ENCODE measurements at places on chromosomes 1 and 21.

DNA sequence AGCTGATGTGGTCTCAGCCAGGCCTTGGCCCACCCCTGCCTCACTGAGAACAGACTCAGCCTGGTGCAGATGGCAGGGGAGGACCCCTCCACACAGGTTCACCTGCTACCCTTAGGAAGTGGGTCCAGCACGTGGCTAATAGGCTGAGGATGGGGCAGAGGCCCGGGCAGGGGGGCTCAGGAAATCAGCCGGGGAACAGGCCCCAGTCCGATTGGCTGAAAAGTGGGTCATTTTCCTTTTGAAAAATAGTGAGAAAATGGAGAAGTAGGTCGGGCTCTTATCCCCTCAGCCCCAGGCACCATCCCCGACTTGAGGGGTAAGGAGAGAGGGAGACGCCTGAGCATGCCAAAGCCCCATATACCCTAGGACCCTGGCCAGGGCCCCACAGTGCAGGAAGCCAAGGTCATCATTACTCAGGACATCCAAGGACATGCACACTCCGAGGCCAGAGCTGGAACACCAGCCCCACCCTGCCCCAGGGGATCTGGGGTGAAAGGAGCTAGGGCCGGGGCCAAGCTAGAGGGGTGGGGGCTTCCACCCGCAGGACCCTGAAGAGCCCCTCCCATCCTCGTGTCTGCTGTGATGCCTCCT, 11.0 kb downstream of the DLGAP3 start:
- DNase-seq, result no peak

DNA sequence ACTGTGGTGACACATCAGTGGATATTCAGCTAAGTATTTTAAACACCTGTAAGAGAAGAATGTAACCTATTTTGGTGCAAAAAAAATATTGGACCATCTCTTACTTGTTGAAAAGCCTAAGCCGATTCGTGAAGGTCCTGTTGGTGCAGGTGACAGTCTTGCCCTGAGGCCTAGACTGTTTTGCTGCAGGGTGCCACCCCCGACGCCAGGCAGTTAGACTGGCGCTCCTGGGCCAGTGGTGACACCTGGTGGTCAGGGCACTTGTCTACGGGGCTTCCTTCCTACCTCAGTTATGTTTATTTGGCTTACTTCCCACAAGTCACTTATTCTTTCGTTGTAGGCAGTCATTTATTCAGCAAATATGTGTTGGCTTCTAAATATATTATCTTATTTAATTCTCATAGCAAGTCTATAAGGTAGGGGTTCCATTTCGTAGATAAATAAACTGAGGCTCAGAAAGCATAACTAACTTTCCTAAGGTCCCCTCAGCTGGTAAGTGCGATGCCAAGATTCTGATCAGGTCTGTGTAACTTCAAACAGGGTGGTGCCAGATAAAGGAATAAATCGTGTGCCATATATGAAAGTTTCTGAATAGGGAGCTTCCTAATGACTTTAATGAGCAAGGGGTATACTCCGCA, 1.9 kb downstream of the EEIG2 start:
- DNase-seq, result peak; percentile 68

DNA sequence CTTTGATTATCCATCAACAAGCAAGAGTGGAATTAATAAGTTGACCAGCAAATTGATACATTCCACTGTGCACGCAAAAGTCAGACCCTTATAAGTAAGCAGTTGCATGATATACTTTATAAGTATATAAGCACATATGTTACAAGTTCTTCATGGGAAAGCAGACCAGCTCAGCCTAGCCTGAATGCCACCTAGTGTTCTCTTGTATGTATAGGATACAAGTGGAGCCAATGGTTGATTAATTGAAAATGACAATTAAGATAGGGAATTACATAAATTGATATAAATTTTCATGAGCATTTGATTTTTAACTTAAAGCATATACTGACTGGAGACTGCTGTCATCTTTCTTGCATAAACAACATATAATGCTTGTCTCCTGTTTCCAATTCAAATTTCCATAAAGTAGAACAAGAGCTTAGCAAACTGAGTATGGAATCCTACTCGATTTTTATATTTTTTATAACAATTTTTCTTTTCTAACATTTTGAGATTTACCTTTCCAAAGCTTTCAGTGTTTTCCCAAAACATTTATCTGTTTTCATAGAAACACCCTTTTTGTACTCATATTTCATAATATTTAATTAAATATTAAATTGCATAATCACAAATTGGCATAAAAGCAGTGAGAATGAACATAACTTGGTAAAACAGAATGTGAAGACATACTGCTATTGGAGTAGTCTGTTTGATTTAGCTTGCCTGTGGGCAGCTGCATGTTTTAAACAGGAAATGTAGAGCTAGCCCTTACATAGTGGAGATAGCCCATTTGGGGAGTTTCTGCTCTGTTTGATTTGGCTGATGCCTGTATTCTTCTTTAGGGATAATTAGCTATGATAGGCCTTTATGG, 62.8 kb downstream of the MAGI3 start:
- no peak for DNase-seq

- peak; percentile 89 for DNase-seq
These were observed 52.0 kb downstream of the SLC9A1 start for GRCh38 chr1:27102707-27103468.

GRCh38 chr1:51549016-51549619, 30.1 kb upstream of the EPS15 start:
- DNase-seq, result no peak

GRCh38 chr21:43849532-43850299, 15.3 kb upstream of the AGPAT3 start:
- DNase-seq, result no peak

GRCh38 chr1:77538956-77539518, 143.4 kb downstream of the ZZZ3 start:
- DNase-seq, result no peak

- no peak for DNase-seq
These were observed 21.3 kb downstream of the VAV3 start for GRCh38 chr1:107943694-107944093.

DNA sequence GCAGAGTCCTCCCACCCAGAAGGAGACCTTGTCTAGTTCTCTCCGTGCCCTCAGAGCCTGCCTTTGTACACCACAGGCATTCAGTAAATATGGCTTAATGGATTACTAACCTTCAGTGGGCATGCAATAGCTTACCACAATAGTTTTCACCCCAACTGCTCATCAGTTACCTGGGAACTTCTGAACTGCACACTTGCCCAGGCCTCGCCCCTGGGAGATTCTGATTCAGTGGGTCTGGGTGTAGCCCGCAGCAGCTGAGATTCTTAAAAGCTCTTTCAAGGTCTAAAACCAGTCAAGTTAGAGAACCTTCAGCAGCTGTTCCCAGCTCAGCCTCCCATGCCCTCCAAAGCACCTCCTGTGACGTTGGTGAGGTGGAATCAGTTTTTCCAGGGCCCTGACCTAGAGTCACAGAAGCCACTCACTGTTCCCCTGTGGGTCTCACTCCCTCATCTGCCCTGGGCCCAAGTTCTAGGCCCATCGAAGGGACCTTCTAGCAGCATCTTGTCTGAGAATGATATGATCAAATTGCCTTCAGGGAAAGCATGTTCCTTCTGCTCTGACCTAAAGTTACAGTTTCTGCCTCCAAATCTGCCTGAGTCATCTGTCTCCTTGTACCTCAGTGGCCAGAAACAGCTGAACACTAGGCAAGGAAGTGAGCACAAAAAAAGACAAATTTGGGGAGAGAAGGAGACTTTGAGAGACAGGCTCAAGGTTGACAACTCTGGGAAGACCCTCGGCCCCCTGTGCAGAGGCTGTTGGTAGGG, 10.8 kb downstream of the ASAP3 start:
- no peak for DNase-seq

DNA sequence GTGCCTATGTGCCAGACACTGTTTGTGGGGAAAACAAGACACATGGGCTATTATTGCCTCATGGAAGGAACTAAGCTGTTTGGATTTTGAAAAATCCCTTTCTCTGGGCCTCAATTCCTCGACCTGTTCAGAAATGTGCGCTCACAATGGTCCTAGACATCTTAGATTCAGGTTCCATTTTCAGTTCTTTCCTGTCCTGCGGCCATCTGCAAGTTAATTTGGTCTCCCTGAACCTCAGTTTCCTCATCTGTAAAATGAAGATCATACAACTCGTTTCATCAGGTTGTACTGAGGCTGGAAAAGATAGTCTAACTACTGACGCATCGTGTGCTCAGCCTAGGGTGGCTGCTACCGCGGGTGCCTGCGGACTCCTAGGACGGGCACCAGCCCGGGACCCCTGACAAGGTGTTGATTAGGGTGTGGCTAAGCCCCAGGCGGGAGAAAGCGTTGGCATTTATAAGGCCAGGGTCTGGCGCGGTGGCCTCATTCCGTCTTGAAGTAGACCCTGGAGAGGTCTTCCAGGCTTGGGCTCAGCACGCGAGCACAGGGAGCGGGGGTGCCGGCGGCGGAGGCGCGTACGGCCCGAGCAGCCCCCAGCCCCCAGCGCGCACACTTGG, 493 bp upstream of the ELOA start:
- peak; percentile 39 for DNase-seq

GRCh38 chr1:151537112-151537511, 3.0 kb upstream of the TUFT1 start:
- no peak for DNase-seq

- no peak for DNase-seq
These were observed 42.9 kb downstream of the SH3GLB1 start for GRCh38 chr1:86747304-86747703.

DNA sequence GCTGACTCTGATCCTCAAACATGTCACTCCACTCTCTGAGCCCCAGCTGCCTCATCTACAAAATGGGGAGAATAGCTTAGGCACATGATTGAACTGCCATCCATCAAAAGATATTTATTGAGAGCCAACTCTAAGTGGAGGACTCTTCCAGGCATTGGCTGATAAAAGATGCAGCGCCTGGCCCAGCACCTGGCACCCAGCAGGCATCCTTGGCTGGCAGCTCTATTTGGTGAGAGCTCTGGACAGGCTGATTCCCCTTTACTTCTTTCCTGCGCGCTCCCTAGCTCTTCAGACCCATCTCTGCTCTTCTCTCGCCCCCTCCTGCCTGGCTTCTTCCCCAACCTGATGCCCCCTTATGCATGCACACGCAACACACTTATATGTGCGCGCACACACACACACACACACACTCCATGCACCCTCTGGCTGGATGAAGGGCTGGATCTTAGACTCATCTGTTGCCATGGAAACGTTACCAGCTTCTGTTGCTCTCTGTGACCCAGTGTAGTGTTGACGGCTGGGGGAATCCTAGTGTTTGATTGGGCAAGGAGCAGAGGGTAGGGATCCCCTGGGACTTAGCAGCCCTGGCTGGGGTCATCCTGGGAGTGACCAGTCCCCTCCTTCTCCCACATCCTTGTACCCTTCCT, 49.3 kb downstream of the VWA5B1 start:
- DNase-seq, result no peak

DNA sequence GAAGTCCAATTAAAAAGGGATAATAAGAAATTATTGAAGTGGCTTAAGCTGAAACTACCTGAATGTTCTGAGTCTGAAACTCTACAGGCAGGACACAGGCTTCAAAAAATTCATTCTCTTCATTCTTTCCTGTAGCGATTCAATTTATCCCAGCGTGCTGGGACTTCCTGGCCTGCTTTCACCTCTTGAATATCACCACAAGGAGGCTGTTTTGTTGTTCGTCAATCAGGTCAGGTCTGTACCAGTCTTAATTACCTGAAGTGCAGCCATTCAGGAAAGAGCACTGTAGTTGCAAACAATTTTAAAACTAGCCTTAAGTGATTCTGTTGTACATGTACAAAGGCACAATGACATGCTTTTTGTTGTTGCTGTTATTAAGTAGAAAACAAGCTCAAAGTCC, 38.4 kb downstream of the FYB2 start:
- no peak for DNase-seq

GRCh38 chr1:70667494-70668170, 256.6 kb downstream of the CTH start:
- no peak for DNase-seq

DNA sequence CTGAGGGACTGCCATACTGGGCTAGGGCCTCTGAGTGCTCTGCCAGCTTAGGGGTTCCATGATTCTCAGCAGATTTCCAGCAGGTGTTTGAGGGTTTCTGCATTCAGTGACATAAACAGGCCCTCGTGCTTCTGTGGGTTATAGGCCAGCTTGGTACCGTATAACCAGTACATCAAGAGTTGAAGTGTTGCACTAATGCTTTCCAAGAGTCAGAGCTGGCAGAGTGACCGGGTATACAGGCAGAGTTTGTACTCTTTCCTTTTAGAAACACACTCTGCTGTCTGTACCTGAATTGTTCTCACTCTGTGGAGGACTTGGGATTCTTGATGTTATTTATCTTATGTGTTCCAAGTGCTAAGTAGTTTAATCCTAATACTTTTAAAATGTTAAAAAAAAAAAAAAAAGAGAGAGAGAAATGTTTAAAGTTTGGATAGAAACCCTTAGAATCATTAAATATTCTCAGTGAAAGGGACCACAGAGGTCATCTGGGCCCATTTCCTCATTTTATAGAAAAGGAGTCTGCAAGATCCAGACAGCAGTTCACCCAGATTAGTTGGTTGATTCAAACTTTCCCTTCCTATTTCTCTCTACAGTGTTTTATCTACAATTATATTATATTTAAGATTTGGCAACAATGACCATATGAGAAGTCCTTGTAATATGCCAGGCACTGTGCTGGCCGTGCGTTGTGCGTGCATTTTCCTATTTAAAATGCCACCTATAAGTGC, 325.8 kb downstream of the KIF26B start:
- DNase-seq, result no peak

DNA sequence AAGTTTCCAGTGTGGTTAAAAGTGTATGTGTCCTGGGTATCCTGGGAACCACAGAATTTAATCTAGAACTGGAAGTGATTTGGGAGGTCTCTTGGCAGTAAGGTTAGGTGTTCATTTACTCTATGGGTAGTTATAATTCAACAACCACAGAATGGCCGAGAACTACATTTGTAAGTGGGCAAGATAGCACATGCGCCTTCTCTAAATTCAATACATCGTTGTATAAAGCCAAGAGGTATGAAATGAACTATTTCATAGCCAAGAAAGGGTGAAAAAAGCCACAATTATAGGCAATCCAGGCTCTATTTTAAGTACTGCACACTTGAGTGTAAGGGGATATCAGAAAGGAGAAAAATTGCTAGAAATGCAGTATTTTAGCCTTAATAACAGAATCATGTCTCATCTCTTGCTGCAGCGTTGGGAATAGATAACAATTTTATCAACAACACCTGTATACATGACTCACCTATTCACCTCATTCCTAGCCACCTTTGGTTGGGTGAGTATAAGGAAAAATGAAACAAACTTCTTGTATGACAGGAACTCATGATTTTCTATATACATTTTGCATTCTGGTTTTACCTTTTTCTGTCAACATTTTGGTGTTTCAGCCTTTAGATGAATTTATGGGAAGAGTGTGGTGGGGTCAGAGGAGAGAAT, 4.5 kb downstream of the SDCCAG8 start:
- no peak for DNase-seq

GRCh38 chr1:25811384-25812082, 8.2 kb upstream of the MTFR1L start:
- DNase-seq, result no peak
